Stimulated activated CD4-positive, alpha-beta T cell treated with anti-CD3 and anti-CD28 coated beads, Interleukin-15, amount 100 ng/mL, for 24 hours (primary cell): ENCODE measurements at places on chromosomes 1 and 21.

GRCh38 chr1:50620680-50621329, 197.6 kb upstream of the DMRTA2 start:
- no peak for DNase-seq

DNA sequence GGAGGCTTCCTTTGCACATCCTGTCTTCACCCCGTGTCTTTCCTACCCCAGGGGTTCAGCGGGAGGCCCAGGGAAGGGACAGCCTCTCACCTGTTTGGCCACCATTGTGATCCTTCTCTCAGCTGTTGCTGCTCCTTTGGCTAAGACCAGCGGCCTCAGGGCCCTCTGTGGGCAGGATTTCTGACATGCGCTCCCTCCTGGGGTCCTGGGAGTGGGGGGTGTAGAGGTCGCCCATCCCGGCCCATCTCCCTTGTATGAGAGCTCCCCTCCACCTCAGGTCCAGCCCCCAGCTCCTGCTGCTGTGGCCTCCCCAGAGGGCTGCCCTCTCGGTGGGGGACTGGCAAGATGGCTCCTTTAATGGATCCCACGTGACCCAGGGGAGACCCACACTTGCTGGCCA, 120.5 kb downstream of the PRDM2 start:
- no peak for DNase-seq

DNA sequence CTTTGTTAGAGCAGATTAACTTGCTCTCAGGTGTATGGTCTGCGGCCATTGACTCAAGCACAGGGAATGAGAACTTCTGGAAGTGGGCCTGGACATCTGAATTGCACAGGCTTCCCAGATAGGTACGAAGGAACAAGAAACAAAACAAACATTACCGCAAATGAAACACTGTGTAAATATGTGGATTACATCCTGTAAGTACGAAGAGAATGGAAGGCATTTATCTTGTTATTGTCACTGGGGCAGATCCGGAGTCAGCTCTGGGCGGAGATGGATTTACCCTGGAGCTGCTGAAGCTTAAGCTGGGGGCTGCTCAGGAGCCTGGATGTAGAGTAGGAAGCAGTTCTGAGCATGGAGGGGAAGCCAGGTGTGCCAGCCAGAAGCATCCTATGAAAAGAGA, 6.8 kb downstream of the HES2 start:
- DNase-seq: no peak

DNA sequence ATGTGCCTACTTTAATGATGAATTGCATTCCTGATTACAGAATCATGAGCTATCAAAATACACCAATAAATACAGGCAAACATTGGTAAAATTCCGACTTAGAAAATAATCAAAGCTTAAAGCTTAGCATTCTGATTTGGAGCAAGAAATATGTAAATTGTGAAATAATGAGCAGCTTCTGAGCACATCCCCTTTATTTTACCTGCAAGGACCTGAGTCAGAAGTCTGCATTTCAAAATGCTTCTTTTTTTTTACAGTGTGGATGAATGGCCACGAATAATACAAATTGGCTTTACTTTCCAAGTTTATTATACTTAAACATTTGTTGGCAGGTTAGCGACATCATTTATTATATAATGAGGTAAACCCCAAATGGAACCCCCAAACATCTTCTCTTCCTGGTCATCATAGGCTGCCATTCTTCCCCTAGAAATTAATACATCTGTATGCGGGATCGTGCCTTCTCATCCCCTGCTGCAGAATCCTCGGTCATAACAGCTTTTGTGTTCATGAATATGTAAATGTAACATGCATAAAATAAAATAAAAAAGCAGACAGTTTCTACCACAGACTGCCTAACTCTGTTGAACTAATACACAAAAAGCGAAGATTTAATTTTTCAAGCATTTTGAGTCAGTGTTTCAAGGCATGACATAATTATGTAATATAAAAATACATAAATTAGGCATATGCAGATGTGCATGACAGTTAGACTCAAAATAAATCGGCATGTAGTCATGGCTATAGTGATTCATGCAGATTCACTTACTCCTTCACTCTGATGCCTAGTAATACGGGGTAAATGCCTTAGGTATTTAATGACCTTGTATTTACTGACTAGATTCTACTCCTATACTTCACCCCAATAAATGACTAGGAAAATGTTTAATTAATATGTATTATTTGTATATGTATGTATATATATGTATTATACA, 339.7 kb downstream of the USP25 start:
- DNase-seq: no peak

DNA sequence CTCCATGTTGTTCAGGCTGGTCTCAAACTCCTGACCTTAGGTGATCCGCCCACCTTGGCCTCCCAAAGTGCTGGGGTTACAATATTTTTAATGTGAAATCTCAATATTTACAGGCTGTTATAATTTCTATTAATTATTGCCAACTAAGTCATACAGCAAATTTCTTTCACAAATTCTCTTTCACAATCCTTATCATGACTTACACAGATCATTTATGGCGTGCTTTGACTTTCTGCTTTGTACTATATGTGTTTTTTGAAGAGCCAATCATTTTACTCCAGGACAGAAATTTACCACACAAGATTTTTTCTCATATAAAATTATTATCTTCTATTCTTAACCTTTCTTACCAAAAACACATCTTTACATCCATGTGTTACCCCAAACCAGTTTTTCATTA, 1729.9 kb downstream of the NCAM2 start:
- no peak for DNase-seq

GRCh38 chr1:107668762-107669161, 296.2 kb downstream of the VAV3 start:
- DNase-seq: no peak

DNA sequence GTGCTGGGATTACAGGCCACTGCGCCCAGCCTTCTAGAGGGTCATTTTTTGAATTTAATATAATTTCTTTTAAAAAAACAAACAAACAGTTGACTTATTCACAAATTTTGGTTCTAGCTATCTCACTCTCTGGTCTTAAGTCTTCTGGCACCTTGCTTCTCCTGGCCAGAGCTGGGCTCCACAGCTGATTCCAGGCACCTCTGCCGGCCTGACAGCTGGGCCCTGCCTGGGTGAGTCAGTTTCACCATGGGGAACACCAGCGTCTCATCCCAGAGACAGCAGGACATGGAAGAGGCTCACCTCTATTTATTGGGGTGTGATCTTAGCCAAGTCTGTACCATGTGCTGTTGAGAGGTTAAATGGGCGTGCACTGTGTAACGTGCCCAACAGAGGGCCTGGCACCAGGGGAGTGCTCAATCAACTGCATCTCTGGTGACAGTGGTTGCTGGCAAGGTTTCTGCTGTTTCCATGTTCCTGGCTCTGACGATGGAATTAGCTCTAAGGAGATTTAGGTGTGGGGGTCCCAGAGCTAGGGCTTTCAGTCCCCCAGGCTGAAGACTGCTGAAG, 956 bp downstream of the CPLANE2 start:
- DNase-seq: peak; percentile 56

DNA sequence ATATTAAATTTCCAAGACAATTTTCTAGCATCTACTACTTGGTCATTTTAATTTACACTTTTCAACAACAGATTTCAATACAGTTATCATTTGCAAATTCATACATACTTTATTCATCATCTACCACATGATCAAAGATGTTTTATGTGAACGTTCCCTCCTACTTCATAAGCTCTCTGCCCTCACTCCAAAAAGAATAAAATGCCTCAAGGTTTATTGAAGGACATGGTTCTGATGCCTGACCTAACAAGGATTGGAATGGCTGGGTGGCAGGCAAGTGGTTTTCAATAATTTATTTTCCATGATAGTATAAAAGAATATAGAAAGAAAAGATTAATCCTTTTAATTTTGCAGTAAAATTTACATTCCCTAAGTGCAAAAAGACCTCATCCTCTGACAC, 5.4 kb downstream of the CDKN2C start:
- no peak for DNase-seq

DNA sequence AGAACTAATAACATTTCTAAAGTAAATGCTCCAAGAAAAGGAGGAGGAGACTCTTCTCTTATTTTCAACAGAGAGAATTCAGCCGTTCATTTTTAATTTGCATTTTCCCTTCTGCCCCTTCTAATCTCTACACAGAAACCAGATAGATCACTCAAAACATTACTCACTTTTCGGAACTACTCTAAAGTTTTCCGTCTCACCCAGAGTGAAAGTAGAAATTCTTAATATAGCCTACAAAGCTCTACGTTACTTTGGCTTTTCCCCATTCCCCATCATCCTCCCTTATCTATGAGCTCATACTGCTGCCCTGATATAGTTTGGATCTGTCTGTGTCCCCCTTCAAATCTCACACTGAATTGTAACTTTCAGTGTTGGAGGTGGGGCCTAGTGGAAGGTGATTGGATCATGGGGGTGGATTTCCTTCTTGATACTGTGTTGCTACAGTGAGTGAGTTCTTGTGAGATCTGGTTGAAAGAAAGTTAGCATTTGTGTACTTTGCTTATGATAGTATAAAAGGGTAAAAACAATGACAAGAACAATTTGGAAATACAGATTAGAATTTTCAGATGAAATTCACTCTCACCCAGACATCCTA, 188.2 kb downstream of the AMY1C start:
- no peak for DNase-seq

DNA sequence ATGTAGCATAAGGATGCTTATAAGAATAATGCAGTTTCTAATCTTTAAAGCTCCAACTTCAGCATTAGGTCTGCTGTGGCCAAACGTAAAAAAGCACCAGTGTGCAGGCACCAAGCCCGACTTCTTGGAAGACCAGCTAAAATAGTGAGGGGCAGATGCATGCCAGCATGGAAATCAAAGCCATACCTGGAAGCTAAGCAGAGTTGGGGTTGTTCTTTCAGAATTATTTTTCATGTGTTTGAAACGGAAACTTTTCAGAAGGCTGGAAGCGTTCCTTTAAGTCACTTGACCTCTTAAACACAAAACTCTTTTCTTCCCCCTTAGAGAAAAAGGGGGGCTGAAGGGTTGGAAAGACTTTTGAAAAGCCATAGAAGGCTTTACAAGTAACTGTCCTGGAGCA, 329.2 kb upstream of the C1orf87 start:
- no peak for DNase-seq

DNA sequence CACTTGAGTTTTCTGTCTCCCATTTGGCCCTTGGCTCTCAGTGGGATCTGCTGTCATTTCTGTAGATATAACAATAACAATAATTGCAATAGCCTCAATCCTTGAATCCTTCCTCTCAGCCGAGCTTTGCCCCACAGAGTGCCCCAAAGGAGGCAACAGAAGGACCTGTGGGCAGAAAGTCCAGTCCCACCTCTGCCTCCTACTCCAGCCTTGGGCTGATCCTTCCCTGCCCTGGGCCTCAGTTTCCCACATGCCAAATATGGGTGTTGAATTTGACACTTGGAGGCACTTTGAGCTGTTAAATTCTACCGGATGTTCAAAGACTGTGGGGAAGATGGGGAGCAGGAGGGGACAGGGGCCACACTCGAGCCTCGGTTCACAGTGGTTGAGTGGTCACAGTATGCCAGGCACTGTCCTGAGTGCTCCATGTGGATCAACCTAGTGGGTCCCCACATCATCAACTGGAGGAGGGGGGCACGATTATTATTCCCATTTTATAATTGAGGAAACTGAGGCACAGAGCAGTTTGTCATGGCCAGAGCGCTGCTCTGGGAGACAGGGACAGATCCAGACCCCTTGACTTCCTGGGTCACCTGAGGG, 307.1 kb downstream of the MATN1 start:
- DNase-seq: no peak
